ENCODE measurements at places on chromosomes 5 and 9.
A peak's percentile ranks its signal among the peaks of the same experiment; 100 is the strongest.

- DNase-seq, result no peak
Measured at GRCh38 chr5:125979636-125980035, 443.6 kb upstream of the GRAMD2B start.

- peak; percentile 63 for DNase-seq
Measured at GRCh38 chr9:19922476-19923118, 133.8 kb upstream of the SLC24A2 start.

DNA sequence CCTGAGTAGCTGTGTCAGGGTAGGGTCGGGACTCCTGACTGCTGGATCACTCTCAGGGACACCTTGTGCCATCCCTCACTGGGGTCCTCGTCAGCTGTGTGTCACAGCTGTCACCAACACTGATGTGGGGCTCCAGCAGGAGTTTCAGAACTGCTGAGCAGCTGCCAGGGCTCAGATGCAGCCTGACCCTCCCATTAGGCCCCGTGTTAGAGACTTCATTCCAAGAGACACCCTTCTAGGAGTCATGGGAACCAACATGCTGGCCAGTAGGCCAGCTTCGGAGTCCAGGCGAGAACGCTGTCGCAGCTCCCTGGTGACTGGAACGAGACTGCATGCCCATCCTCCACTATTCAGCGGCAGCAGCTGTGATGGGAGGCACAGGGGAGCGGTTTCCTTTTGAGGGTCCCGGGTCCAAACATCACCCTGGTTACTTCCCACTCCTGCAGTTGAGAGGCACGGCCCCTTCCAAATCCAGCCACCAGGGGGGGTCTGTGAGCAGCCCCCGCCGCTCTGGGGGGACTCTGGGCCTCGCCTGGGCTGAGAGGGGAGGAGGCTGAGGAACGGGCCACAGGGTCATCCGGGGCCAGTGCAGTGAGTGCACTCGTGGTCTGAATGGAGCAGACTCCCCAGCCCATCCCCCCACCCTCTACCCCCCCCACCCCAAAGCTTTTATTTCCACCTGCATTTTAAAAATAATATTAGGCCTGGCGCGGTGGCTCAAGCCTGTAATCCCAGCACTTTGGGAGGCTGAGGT is 12.6 kb upstream of the TCF7 start:
- DNase-seq, result no peak

GRCh38 chr9:14346231-14346791 is 32.4 kb upstream of the NFIB start:
- DNase-seq, result no peak

DNA sequence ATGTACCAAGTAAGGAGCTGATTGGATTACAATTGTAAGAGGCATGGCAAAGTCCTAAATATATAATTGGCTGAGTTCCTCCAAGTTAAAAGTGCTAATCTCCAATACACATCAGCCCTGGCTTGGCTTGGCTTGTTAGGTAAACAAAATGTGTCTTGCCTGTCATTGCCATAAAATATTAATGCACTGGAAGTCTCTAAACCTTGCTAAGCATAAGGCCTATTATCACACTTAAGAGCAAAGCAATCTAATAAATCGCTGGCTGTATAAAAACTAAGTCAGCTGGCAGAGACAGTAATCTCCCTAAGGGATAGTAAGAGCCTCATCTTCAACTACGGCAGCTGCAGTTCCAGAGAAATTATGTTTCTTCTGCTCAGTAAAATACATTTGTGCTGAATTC is 418.6 kb upstream of the GRAMD2B start:
- no peak for DNase-seq

- DNase-seq, result no peak
Measured at GRCh38 chr5:108739906-108740305, 7.8 kb upstream of the FER start.

DNA sequence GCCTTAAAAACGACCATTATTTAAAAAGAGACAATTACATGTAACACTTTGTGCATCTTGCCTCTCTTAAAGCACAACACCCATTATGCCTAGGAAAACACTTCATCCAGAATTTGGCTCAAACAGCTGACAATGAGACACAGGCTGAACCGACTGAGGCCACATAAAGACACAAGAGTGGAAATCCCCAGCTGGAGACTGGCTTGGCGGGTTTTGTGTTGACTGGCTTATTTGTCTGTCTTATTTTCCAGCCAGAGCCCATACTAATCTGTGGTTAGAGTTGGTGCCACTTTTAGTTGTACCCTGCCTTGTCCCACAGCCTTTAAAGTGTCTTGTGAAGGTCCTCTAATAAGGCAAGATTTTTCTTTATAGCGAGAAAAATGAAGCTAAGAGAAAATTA is 21.2 kb downstream of the TRIM14 start:
- DNase-seq, result no peak

- DNase-seq, result no peak
Measured at GRCh38 chr9:132892400-132892799, 13.7 kb downstream of the SPACA9 start.

DNA sequence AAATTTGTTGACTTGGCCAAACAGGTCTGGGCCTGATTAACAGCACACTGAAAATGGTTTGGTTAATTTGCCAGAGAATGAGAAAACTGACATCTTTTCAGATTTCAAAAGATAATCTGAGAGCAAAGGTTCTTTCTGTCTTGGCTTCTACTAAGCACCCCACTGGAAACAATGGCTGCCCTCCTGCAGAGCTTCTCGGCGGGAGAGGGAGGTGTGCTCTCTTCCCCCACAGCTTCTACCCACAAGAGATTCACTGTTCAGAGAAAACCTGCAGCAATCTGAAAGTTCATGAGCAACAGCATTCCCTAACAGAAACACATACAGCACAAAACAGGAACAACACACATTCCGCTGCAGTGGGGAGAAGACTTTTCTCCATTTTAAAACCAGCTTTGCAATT is 3.0 kb downstream of the DNAH5 start:
- DNase-seq, result no peak

GRCh38 chr5:154491941-154492340 is 13.9 kb upstream of the HAND1 start:
- no peak for DNase-seq

GRCh38 chr5:59390074-59390659 is 503.4 kb downstream of the PDE4D start:
- DNase-seq, result peak; percentile 32

DNA sequence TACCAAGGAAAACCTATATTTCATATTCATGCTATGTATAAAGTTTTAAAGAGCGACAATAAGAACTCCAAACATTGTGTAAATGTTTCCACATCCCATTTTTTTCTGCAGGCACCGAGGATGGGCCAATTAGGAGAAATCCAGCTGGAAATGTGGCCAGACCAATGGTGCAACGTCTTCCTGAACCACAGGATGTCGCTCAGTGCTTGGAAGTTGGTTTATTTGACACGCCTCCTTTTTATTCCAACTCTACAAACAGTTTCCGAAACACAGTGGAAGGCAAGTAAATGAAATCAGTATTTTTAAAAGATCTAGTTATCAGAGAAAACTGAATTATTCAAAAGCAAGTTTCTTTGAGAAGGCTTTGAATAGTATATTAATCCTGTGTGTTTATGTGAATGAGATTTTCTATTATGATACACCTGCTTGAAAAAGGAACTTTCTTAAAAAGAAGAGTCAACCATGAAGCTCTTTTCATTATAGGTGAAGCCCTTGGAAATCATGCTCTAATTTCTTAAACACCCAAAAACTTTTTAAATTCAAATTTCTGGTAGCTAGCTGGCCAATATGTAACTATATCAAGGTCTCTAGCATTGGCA is 9.1 kb downstream of the TYRP1 start:
- DNase-seq, result peak; percentile 65

GRCh38 chr5:126354012-126354857 is 69.0 kb upstream of the GRAMD2B start:
- DNase-seq, result peak; percentile 98
